WERI-Rb-1 (cell line): ENCODE measurements at places on chromosomes 16 and 17.

DNA sequence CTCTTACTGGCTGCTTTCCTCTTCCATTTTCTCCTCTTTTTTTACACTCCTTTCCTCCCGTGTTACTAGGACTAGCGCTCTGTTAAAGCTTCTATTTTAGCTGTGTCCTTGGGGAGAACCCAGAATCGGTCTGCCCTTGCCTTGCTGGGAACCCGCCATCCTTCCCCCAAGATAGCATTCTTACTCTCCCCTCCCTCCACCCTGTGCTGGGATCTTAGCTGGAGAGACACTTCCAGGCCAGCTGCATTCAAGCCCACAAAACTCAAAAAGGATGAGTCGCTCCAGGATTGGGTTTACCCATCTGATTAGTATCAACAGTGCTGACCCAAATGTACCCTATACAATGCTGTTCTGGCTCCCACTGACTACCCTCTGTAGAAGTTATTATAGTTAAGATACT lies 200.5 kb upstream of the ASIC2 start:
- DNase-seq, result no peak

GRCh38 chr17:78805301-78805700 lies 23.2 kb upstream of the CYTH1 start:
- DNase-seq, result no peak

DNA sequence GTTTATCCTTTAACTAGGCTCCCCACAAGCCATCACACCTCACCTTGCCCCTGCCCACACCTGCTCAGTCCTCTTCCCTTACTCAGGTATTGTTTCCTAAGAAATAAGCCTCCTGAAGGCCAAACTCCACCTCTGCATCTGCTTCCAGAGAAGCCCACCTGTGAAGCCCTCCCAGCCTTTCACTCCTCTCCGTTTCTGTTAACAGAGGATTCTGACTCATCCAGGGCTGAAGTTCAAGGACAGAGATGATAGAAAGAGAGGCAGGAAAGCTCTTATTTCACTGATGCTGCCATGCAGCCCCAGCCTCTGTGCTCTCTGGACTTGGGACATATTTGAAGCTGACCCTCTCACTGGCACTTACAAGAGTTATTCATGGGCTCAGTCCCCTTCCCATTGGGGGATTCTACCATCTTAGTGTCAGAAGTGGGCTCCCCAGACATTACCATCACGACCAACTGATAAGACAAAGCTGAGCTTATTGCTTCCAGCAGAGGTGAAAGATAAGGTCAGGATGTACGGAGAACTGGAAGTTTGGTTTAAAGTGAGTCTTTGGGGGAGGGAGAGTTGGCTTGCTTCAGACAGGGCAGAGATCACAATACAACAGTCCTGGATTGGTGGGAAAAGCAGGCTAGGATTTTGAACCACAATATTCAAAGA lies 35.3 kb upstream of the XYLT2 start:
- DNase-seq, result no peak

- no peak for DNase-seq
Measured at GRCh38 chr17:57726213-57726790, 18.8 kb downstream of the CCDC182 start.

DNA sequence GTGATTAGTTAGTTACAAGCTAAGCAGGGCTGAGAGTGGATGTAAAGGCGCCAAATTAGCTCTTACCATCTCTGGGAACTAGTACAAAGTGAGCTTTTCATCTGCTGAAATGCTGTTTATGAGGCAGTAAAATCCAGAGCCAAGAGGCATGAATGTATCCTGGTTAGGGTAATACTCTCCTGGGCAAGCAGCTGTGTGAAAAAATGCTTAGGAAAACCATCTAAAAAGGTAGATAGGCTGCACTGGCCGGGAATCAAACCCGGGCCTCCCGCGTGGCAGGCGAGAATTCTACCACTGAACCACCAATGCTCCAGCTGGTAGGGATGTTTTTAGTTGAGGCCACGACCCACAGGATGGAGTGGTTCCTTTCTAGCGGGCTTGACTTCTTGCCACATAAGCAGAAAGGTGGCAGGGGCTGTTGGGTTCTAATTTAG lies 23.0 kb downstream of the VAC14 start:
- DNase-seq, result no peak

GRCh38 chr16:71893888-71894228 lies 1.5 kb upstream of the IST1 start:
- DNase-seq, result no peak

GRCh38 chr17:19290066-19290705 lies 53.0 kb downstream of the EPN2 start:
- peak; percentile 39 for DNase-seq

GRCh38 chr17:36482611-36483504 lies 3.6 kb upstream of the ZNHIT3 start:
- DNase-seq, result peak; percentile 82

GRCh38 chr16:14193316-14193871 lies 122.3 kb downstream of the MRTFB start:
- no peak for DNase-seq

DNA sequence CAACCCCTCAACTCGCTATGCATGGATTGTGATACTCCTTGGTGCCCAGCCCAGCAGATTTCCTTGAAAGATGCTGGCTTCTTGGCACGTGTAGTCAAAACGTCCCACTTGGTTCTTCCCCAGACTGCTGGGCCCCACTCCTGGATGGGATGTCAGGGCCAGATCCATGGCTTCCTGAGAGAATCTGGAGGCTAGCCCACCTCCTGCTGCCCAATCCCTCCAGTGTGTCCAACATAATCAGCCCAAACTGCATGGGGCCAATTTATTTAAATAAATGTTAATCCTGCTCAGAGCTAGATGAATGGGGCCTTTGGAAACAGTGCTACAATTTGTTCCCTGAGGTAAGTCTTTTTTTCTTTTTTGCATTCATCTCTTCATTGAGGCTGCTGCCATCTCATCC lies 49.4 kb downstream of the WSB1 start:
- no peak for DNase-seq

DNA sequence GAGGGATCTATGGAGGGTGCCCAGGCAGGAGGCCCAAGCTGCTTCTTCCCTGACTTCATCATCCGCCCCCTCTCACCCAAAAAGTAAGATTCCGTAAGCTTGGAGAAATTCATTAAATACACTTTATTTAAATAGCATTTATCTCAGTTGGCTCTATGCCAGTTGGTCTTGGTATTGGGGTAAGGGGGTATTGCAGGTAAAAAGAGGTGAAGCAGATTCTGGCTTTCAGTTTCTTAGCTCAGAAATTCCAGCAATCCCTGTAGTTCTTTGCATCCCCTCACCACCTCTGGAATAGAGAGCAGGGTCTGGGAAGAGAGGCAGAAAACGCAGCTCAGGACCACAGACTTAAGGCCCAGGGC lies 750 bp upstream of the ALDOC start:
- DNase-seq, result no peak

DNA sequence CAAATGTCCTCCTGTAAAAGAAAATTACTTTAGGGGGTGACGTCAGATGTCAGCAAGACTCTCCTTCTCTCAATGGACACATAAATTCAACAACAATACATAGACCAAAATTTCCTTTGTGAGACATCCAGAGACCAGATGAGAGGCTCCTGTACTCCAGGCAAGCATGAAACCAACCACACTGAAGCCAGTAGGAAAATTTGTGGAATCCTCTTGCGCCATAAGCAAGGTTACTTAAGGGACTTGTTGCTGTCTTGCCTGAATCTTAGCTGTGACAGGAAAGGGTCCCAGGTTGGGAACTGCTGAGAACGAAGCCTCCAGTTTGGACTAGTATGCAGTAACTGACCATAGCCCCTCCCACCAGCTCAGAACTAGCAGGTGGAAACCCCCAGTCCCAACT lies 56.0 kb downstream of the CEP112 start:
- no peak for DNase-seq

DNA sequence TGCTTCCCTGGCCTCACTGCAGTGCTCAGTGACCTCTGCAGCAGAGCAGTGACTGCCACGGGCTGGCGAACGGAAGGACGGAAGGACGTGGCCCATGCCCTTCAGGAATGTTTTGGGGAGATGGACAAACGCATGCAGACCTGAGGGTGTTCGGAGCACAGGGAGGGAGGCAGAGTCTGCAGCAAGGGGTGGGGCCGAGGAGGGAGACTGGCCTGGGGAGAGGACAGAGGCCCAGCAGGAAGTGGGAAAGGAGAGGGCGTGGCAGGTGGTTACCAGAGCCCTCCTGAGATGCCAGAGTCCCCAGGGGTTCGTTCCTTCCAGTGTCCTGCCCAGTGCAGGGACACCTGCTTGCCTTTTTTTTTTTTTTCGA lies 21.9 kb downstream of the ADORA2B start:
- DNase-seq, result no peak

GRCh38 chr17:66841328-66841727 lies 6.4 kb downstream of the CACNG5 start:
- DNase-seq, result no peak

DNA sequence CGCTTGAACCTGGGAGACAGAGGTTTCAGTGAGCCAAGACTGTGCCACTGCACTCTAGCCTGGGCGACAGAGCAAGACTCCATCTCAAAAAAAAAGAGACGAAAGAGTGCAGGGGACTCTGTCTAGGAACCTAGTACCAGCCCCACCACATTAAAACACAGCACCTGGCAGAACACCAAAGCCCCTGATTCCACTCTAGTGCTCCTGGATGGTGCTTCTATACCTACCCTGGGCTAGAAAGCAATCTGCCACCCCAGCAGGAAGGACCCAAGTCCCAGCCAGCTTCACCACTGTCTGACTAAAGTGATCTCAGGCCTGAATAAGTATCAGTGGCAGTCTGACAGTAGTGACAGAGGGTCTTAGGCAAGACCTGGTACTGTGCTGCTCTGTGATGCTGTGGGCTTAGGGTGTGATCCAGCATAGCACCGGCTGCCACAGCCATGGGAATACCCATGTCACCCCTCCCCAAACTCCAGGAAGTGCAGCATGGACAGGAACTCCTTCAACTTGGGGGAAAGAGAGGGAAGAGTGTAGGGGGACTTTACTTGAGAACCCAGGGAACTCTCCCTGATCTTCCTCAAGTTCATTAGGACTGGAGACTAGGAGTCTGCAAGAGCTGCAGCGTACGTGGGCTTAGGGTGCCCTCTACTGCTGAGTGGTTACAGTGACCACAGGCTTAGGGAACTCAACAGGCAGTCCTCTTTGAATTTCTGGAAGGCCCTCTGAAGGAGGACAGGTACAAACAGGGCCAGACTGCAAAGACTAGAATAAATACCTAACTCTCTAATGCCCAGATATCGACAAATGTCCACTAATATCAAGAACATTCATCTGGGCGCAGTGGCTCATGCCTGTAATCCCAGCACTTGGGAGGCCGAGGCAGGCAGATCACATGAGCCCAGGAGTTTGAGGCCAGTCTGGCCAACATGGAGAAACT lies 30.0 kb upstream of the RNF43 start:
- DNase-seq, result peak; percentile 93
